Stimulated activated CD4-positive, alpha-beta T cell treated with anti-CD3 and anti-CD28 coated beads, TNF-alpha, amount 100 ng/mL, for 4 hours (primary cell): ENCODE measurements at places on chromosomes 2 and 18.

GRCh38 chr2:109466674-109467575 lies 146.8 kb downstream of the SEPTIN10 start:
- no peak for DNase-seq

DNA sequence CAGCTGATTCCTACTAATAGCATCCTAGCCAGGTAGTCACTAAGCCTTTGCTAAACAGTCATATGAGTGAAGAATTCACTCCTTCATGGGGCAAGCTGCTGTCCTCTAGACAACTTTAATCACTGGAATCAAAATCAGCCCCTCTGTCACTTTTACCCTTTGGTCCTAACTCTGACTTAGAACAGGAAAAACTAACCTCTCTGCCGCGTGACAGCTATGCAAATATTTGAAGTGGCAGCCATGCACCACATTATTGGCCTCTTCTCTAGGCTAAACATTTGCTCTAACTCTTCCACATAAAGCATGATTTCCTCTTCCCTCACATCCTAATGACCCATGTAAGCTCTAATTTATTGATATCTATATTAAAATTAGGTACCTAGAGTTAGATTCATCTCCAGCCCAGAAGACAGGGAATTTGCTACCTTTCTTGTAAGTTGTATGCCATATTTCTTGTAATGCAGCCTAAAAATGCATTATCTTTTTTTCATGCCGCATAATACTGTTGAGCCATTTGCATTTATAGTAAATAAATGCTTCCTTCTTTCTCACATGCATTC lies 12.8 kb upstream of the ONECUT2 start:
- DNase-seq: no peak

DNA sequence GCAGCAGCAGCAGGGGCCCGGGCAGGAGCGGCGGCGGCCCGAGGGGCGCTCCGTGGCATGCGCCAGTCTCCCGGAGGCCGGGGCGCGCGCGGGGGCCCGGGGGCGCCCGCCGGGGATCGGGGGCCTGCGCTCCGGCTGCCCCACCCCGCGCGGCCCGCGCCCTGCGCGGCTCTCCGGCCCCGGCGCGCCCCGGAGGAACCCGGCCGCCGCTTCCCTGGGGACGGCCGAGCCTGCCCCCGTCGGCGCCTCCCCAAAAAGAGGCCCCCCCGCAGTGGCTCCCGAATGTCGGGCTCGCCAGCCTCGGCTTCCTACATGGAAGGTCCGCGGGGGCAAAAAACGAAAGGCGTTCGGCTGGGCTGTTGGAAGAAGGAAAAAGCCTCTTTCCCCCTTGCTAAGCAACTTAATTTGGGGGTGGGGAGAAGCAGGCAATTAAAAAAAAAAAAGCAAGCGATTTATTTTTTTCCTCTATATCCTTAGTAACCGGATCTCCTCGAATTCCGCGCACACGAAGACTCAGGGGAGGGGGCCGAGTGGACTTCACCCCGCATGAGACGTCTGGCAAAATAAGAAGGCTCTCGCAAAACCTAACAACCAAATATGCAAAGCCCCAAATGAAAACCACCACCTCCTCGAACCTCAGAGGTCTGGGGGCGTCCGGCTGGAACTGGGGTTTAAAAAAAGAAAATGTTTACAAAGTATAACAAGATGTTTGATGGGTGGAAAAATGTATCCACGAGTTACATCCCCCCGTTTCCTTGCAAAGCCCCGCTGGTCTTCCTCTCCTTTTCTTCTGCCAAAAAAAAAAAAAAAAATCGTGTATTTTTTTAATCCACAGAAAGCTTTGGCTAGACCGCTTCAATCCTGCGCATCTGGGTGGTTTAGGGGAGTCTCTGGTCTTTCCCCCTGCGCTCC lies at the start of gene SMAD7:
Gene SMAD7, minus strand, starts transcription at position 430 of the 912 bp plus-strand sequence. CDS start 541 bp downstream, outside the sequence.
- DNase-seq: no peak

DNA sequence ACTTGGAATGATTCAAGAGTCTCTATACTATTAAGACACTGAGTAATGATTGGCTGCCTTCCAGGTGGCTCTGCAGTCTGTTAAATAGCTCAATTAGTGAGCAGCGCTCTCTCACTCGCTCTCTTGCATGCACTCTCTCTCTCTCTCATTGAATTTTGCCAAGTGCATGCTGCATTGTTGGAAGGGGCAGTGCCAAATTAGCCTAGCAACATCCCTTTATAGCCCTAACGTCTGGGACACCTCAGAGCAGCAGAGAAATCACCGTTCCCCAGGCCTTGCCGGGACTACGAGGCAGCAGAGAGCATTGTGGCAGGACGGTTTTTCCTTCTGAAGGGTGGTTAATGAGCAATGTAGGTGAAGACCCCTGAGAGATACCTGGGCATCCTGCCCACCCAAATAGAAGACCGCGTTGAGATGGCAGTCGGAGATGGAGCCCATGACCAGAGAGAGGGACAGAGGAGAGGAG lies 447.6 kb upstream of the POU3F3 start:
- no peak for DNase-seq

DNA sequence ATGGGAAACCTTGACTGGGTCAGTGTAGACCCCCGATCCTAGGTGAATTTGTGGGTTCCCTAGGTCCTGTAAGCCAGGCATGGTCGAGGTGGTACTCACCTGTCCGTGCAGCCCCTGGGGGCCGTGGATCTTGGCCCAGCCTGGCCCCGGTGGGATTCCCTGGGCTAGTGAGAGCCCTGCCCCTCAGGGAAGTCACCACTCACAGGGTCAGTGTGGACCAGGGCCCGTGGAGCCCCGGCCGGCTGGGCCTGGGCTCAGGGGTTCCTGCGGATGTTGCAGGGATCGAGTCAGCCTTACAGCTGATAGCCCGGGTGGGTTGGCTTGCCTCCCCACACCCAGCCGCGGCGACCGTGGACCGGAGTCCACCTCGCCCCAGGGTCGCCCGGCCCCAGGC lies 528 bp downstream of the ATG9A start:
- DNase-seq: no peak

DNA sequence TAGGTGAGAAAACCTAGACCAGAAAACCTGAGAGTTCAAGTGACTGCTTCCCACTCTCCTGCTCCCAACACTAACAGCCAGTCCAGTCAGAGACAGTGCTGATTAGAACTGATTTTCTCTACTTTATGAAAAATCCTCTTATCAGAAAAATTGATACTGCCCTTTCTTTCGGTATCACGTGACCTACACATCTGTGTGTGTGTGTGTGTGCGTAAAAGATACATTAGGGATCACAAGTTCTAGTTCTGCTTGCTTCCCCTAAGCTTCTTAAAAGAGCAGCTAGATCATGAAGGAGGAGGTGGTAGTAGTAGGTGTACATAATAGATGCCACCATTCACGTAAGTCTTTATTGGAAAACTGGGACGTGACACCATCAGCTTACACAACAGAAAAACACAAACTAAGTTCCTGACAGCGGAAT lies 1.5 kb downstream of the ARL5A start:
- no peak for DNase-seq

- DNase-seq: no peak
Observed at GRCh38 chr2:168030862-168031624, 216.4 kb downstream of the STK39 start.

GRCh38 chr18:59661891-59662701 lies 35.1 kb downstream of the CCBE1 start:
- no peak for DNase-seq

GRCh38 chr2:75539955-75540716 lies 20.6 kb downstream of the EVA1A start:
- DNase-seq: no peak

DNA sequence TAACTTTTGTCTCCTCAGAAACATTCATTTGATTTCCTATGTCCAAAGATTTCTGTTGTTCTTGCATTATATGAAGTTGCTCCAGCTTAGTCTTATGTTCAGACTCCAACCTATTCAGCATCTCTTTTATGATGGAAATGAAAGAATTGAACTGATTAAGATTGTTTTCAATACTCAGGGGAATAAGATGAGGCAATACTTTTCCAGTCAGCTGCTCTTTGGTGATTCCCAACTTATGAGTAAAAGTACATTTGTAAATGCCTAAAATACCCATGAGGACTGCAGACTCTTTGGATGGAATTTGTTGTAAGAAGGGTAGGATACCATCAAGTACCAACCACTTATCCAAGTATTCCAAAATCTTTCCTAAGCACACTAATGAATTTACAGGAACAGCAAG lies 39.8 kb downstream of the TRAK2 start:
- no peak for DNase-seq

GRCh38 chr18:22465859-22466457 lies 48.2 kb upstream of the CTAGE1 start:
- no peak for DNase-seq

DNA sequence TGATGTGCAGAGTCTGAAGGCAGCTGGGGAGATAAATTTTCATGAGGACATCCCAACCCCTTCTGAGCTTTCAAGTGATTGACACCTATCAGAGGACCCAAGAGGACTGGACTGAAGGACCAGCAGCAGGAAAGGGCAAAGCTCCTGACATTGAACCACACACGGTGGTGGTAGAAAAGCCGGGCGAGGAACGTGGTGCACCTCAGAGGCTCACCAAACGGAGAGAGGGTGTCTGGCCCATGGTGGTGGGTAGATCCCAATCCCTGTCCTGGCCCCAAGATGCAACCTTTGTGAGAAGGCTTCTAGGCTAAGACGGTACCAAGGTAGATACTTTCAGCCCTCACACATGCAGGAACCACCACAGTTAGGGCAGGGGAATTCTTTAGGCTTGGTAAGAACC lies 52.1 kb downstream of the FRZB start:
- no peak for DNase-seq

DNA sequence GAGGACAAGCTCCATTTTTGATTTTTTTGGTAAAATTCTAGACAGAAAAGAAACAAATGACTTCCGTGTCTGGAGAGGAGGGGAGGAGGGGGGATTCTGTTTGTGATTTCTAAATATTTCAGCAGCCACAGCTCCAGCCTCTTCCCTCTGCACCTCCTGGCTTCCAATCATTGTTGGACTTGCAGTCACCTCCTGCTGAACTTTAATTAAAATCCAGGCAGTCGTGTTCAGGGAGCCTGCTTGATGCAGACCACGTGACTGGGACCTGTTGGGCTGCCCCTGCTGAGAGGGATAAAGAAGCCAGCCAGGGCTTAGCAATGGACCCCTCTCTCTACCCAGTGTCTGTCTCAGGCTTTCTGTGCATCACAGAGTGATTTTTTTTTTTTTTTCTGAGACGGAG lies 115.1 kb downstream of the SH3BP4 start:
- DNase-seq: no peak

DNA sequence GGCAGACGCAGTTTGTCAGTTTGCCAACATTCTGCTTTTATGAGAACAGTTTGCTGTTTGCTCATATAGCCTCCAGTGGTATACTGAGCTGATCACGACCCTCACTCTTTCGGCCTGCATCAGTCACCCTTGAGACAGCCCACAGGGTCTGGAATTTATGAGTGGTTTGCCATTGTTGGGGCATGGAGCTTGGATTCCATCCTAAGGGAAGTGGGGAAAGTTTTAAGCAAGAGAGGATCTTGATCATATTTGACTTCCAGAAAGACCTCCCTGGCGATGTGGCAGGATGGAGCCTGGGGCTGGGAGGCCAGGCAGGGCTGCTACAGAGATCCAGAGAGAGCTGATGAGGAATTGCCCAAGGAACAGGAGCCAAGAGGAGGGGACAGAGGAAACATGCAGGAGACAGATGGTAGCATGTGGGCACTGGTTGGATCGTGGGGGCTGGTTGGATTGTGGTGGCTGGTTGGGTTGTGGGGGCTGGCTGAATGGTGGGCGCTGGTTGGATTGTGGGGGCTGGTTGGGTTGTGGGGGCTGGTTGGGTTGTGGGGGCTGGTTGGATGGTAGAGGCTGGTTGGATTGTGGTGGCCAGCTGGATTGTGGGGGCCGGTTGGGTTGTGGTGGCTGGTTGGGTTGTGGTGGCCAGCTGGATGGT lies 27.3 kb upstream of the GPR17 start:
- DNase-seq: no peak

GRCh38 chr2:100529900-100530299 lies 32.9 kb upstream of the PDCL3 start:
- no peak for DNase-seq

DNA sequence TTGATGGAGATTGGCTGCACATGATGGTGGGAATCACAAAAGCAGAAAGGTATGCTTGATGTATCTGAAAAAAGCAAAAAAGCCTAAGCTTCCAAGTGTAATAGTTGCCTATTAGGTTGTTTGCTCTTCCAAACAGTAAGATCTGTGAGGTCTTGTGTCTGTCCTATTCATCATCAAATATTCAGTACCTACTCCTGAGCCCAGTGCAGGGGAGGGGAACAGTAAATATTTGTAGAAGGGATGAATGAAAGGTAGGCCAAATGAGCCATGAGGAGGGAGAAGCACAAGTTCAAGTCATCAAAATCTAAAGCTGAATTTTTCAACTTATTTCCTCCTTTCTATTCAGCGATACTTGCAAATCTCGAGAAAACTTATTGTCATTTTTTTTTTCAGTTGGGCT lies 153.2 kb upstream of the ETAA1 start:
- no peak for DNase-seq

GRCh38 chr2:230942371-230942770 lies 17.3 kb upstream of the GPR55 start:
- DNase-seq: no peak

GRCh38 chr2:29821591-29821990 lies 99.8 kb downstream of the ALK start:
- no peak for DNase-seq

DNA sequence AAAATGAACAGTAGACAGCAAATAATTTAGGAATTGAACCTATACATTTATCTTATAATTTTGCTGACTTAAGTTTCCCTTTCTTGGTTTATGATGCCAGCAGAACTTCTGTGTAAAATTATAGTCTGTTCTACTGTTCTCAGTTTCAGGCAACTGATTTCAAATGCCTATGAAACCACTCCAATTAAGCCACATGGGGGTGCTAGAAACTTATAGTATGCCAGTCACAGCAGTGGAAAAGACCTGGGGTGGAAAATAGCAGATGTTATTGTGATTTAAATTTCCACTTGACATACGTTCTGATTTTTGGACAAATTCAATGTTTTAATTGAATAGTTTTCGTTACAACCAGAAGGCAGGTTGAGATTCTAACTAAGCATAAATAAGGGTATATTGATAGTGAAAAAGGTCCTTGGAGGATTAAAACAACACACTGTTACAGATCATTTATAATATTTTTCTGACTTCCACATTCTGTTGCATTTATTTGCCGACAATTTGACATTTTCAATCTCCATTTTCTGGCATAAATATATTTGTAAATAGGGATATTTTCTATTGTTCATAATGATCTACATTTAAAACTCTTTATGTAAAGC lies 61.4 kb downstream of the CPS1 start:
- DNase-seq: no peak
